ENCODE measurements at places on chromosomes 6 and 20. TPM values are rescaled to one million over a fixed set of nuclear protein-coding genes. Genes with fewer than 3 reads are reported as not detected.

GRCh38 chr6:47348316-47348863 lies 38.7 kb upstream of the TNFRSF21 start:
- H3K36me3 ChIP-seq: no peaks in the 10 kb centered on the region
- DNase-seq: no peak
- no peak overlapping the region for H3K4me3 ChIP-seq
- H3K27me3 ChIP-seq: no peaks in the 10 kb centered on the region
- no peaks in the 10 kb centered on the region for H3K4me1 ChIP-seq
- no peak overlapping the region for H3K27ac ChIP-seq

DNA sequence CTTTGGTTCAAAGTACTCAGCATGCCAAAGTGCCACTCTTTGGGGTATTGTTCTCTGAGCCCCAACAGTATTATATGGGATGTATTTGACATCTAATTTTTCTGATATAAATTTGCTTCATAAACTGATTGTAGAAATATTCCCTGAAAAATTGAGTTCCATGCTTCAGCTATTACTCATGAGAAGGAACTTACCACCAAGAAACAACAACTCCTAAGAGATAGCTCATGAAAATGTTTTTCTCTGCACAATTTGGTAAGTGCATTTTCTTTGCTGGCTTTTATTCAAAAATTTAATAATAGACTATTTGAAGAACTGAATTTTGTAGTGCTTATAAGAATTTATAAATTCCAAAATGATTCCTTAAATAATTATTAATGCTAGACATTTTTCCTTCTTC lies 12.8 kb upstream of the TPD52L1 start:
- H3K4me3 ChIP-seq: no peak overlapping the region
- H3K27me3 ChIP-seq: no peaks in the 10 kb centered on the region
- H3K4me1 ChIP-seq: no peaks in the 10 kb centered on the region
- no peak overlapping the region for H3K27ac ChIP-seq
- H3K36me3 ChIP-seq: no peaks in the 10 kb centered on the region

DNA sequence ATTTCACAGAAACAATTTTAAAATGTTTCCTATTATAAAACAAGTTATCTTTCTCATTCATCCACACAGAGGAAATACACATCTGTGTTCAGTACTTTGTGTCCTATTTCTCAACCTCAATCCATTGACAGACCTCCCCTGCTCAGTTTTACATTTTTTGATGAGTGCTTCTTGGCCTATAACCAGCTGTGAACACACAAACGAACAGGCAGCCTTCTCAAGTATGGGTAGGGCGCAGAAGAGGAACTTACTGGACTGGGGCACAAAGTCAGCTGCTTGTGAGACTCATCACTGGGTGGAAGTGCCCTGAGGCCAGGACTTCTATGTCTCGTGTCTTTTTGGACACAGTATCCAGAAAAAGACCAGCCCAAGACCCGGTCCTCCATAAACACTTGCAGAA lies 2.8 kb downstream of the RPS6KA2 start:
- H3K27ac ChIP-seq: peak overlapping the region; percentile 59
- no peaks in the 10 kb centered on the region for H3K36me3 ChIP-seq
- H3K4me1 ChIP-seq: peaks cover 33% of the 10 kb centered on the region

DNA sequence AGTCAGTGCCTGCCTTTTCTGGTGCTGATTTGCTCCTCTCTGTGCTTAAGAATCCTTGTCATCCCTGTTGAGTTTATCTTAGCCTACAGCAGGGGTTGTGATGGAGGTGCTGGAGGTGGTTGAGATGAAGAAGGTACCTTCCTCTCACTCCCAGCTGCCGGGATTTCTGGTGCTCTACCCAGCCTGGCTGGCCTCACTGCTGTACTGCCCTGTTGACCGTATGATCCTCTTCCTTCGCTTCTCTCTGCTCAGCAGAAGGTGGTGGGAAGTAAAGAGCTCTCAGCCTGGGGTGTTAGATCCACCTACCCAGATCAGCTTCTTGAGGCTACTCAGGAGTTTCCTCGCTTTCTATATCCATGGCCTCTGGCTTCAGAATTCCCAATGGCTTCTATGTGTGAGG lies 101.0 kb upstream of the NXT1 start:
- no peaks in the 10 kb centered on the region for H3K4me1 ChIP-seq
- H3K27ac ChIP-seq: no peak overlapping the region
- no peak overlapping the region for H3K4me3 ChIP-seq
- no peak for DNase-seq
- no peaks in the 10 kb centered on the region for H3K36me3 ChIP-seq

- no peaks in the 10 kb centered on the region for H3K4me1 ChIP-seq
- no peak overlapping the region for H3K27ac ChIP-seq
- DNase-seq: no peak
- H3K27me3 ChIP-seq: no peaks in the 10 kb centered on the region
These were observed 97.8 kb downstream of the TNFAIP3 start for GRCh38 chr6:137964876-137965275.

GRCh38 chr6:6793388-6794250 lies 205.1 kb downstream of the LY86 start:
- H3K27me3 ChIP-seq: no peaks in the 10 kb centered on the region
- no peak for DNase-seq
- H3K4me3 ChIP-seq: no peak overlapping the region
- H3K4me1 ChIP-seq: no peaks in the 10 kb centered on the region
- no peak overlapping the region for H3K27ac ChIP-seq

- no peaks in the 10 kb centered on the region for H3K27me3 ChIP-seq
- DNase-seq: no peak
- no peaks in the 10 kb centered on the region for H3K36me3 ChIP-seq
- no peaks in the 10 kb centered on the region for H3K4me1 ChIP-seq
- no peak overlapping the region for H3K4me3 ChIP-seq
These were observed 8.5 kb upstream of the C6orf141 start for GRCh38 chr6:49541936-49542335.

DNA sequence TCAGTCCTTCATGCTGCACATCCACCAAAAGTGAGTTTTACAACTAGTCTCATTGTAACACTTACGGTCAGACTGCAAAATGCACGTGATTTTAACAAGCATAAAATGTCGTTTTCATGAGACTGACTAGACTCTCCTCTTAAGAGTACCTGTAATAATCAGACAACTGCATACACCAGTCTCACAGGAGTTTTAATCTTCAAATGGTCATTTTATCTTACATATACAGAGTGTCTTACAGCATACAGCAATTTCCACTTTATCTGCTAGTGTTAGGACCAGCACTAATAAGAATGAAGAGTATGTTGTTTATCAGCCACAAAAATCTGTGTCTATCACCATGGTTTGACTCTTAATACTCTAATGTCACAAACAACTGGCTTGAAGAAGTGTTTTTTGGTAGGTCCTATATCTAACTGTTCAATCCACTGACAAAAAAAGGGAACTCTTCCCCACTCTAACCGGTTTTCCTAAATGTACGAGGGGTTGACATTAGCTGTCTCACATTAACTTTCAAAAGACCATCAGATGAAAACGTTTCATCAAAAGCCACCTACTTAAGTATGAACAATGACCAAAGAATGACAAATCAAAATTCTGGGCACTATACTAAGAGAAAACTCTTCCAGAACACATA lies 1.5 kb upstream of the ASF1A start:
- no peak for DNase-seq
- peaks cover 18% of the 10 kb centered on the region for H3K4me1 ChIP-seq
- no peaks in the 10 kb centered on the region for H3K36me3 ChIP-seq
- H3K4me3 ChIP-seq: peak overlapping the region; percentile 53

- no peak overlapping the region for H3K4me3 ChIP-seq
- H3K27ac ChIP-seq: peak overlapping the region; percentile 86
- H3K4me1 ChIP-seq: peaks cover 8% of the 10 kb centered on the region
- peak; percentile 60 for DNase-seq
- H3K36me3 ChIP-seq: no peaks in the 10 kb centered on the region
These were observed 323.4 kb downstream of the SYNE1 start for GRCh38 chr6:152313542-152314482.

GRCh38 chr6:155895641-155896040 lies 440.0 kb upstream of the NOX3 start:
- no peak overlapping the region for H3K27ac ChIP-seq
- H3K36me3 ChIP-seq: no peaks in the 10 kb centered on the region
- H3K4me1 ChIP-seq: no peaks in the 10 kb centered on the region
- no peak for DNase-seq
- no peaks in the 10 kb centered on the region for H3K27me3 ChIP-seq
- H3K4me3 ChIP-seq: no peak overlapping the region

SAPCD1 gene
- 1.4 TPM for total RNA-seq

PSMB8 gene
- total RNA-seq: 25.7 TPM

GRM4 gene
- not detected for total RNA-seq

GPLD1 gene
- total RNA-seq: 5.0 TPM

LKAAEAR1 gene
- not detected for total RNA-seq

DHX35 gene
- 10.6 TPM for total RNA-seq

PLCB4 gene
- 15.0 TPM for total RNA-seq
